ENCODE measurements at places on chromosomes 12 and 14.

GRCh38 chr14:103317976-103318580, 16.0 kb upstream of the EIF5 start:
- no peak for DNase-seq

DNA sequence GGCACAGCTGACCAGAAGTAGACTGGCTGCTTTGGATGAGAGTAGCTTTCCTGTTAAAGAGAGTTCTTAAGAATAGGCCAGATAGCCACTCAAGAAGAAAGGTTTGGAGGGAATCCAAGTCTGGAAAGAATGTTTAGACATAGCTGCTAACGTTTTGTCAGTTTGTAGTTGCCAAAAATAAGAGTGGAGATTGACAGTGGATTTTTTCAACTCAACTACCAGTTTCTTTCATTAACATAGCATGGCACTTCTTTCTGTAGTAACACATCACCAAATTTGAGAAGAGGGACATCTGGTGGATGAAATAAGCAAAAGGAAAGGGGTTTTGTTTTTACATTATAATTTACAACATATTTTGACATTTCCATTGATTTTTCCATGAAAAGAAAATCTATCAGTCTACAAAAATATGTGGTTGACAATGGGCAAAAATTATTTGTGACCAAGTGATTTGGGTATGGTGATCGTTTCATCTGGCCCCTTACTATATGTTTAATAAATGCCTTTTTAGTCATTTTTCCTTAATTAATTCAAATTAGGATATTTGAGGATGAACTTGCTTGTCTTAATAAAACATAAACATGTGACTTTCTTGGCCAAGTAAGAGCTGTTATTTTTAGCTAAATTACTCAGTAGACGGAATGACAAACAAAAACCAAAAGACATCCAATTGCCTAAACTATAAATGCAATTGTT, 71.1 kb downstream of the PTPRR start:
- DNase-seq: no peak

GRCh38 chr12:44286821-44287505, 451.1 kb downstream of the TMEM117 start:
- no peak for DNase-seq

DNA sequence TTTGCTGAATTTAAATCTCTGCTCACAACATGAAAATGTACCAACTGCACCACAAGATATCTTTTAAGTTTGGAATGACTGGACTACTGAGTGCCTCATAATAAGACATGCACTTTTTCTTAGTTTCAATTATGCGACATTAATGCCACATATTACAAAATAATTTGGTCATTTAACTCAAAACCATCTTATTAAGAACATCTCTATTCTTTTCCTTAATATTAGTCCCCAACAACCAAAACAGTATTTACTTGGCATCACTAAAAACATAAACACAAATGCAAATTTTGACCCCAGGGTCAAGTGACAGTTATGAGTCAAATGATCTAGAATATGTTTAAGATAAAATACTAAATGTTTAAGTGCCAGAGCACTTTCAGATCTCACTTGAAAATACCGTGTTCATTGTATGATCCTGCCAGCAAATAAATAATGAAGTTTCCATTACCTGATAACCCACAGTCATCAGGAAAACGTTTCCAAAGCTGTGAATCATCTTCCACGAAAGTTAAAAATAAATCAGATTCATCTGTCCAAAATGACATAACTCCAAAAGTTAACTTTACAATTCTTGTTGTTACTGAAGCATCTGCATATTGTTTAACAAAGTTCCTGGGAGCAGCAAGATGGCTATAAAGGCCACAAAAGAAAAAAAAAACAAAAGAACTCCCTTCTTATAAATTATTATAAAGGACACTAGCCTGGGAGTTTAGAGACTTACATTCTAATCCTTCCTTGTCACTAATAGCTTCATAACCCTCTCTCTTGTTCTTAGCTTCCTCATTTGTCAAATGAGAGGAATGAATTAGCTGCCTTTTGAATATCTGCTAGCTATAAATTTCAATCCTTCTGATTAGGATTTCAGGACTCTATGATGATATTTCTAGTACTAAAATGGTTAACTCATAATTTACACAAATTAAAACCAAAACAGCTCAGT, 30.5 kb upstream of the AP4S1 start:
- DNase-seq: no peak

DNA sequence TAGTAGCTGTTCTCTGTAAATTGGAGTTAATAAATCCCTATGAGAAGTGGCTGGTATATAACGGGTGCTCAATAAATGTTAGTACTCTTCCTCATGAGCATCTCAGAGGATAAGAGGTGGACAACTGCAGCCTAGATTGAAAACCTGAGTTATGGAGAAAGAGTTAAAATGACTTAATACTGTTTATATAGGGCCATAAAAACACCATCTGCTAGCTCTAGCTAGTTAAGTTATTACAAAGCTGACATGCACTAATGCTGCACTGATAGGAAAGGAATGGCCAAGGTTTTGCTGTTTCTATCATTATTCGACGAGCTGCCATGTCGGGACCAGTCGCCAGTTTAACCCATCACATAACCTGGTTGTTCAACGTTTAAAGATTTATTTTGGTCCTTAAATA, 72.0 kb upstream of the SEL1L start:
- no peak for DNase-seq

GRCh38 chr12:28054583-28054982, 82.0 kb upstream of the PTHLH start:
- DNase-seq: no peak

- no peak for DNase-seq
Observed at GRCh38 chr14:70886421-70887206, 20.6 kb upstream of the PCNX1 start.

All from activated CD8-positive, alpha-beta memory T cell treated with anti-CD3 and anti-CD28 coated beads for 1 hour (primary cell).